ENCODE measurements at places on chromosomes 7 and 10.

- no peak for DNase-seq
Measured at GRCh38 chr10:7601023-7601656, 65.6 kb downstream of the ITIH5 start.

DNA sequence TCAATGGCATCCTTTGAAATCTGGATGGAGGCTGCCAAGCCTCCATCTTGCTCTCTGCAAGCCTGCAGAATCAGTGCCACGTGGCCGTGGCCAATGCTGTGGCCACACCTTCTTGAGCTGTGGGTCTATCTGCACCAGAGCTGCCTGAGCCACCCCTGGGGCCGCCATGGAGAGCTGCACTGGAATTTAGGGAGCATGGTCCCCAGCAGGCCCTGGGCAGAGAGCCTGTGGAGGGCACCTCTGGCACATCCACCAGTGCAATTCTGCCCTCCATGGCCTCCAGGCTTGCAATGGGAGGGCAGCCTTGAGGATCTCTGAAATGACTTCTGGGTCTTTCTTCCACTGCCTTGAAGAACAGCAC is 55.6 kb upstream of the NKX6-2 start:
- DNase-seq = no peak

DNA sequence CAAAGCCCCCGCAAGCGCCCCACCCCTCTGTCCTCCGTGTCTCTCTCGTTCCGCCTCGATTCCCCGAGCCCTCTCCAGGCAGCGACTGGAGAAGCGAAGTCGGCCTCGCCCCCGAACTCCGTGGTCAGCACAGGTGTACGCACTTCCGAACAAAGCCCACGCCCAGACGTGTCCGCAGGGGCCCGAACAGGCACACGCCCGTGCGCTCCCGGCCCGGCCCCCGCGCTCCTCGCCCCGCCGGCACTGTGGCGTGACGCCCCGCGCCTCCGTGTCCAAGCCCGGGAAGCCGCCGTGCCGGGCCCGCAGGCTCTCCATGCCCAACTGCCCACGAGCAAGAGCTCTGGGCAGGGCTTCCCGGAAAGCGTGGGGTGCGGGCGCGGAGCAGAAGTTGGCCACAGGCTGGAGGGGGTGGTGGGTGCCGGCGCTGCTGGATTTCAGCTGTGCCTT is 662 bp downstream of the NRCAM start:
- DNase-seq = no peak

DNA sequence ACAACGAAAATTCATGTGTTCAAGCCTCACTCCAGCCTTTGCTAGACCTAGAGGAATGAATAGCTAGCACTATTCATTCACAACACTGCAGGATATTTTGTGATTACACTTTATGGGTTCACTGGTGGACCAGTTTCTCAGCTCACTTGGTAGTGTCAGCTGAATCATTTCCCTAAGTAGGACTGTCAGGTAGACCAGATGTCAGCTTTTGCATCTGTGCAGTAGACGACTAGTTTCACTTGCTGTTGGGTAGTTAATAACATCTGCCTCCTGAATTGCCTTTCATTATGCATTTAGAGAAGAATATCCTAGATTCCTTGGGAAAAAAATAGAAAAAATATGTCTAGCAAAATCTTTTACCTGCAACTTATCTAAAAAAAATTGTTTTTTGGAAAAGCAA is 296.4 kb downstream of the ADARB2 start:
- no peak for DNase-seq

DNA sequence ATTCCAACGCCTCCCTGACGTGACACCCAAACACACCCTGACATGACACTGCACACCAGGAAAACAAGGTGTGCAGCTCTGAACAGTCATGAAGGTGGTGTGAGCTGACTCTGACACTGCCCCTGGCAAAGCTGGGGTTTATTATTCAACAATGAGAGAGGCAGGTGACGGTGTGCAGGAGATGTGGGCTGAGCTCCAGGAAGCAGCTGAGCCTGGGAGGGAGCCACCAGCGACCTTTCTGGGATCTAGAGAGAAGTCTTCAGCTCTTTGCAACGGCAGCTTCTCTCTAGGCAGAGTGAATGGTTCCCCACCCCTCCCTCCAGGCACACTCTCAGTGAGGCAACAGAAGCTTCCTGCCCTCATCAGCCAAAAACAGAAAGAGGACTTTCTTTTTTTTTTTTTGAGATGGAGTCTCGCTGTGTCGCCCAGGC is 65.6 kb downstream of the SH3PXD2A start:
- no peak for DNase-seq

DNA sequence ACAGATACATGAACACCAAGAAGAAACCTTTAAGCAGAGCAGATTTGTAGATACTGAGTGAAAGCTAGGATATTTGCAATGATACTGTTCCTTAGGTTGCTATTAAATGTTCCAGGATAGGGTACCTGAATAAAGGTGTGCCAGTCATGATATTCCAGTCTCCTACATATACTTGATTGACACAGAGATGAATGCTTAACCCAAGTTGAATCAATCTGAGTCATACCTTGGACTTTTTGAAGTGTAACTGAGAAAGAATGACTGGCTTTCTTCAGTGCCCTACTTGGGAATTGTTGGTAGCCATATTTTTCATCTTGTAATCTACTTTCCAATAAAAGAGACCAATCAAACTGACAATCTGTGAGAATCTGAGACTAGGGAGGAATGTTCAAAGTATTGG is 805.7 kb upstream of the GHITM start:
- no peak for DNase-seq

DNA sequence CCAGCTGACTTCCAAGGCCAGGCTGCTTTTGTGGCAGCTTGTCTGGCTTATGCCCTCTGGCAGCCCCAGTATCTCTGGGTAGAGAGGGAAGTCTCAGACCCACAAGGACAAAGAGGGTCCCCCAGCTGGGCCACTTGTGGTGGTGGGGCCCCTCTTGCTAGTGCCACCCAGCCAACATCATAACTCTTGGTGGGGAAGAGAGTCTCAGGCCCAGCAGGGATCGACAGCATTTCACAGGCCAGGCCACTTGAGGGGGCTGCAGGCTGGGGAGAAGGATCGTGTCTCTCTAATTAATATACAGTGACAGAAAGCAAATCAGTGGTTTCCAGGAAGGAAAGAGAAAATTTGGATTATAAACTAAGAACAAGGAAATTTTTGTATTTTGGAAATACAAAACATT is 76.0 kb downstream of the TYW1B start:
- peak; percentile 27 for DNase-seq

DNA sequence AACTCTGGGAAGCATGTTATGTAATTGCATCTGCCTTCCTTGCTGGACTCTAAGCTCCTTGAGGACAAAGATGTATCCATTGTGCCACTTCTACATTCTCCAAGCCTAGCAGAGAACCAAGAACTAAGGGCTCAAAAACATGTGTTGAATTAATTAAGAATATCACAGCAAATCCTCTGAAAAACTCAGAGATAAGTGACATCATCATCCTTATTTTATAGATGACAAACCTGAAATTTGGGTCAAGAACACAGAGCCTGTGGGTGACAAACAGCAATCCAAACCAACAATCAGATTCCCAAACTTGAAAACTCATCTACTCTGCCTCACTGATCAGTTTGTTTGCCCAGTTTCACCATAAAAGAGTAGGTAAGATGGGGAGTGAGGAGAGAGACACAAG is 503.6 kb upstream of the LRRN3 start:
- no peak for DNase-seq

DNA sequence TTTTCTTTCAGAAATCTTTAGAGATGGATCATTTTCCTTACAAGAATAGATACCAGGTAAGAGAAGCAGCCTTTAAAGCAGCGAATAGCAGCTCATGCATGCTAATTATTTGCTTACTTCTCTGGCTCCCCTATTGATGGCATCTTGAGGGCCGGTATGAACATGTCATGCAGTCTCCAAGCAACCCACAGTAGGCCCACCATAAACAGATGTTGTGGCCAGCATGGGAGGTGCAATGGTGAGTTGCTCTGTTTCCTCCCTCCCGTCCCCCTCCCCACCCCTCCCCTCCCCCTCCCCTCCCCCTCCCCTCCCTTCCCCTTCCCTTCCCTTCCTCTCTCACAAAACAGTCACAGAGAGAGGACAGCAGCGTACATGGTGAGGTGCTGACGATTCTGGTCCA is 9.7 kb upstream of the ZNF273 start:
- no peak for DNase-seq

- no peak for DNase-seq
Measured at GRCh38 chr7:111282626-111283025, 191.7 kb downstream of the LRRN3 start.

- DNase-seq = no peak
Measured at GRCh38 chr7:13117592-13117991, 430.2 kb downstream of the ARL4A start.

DNA sequence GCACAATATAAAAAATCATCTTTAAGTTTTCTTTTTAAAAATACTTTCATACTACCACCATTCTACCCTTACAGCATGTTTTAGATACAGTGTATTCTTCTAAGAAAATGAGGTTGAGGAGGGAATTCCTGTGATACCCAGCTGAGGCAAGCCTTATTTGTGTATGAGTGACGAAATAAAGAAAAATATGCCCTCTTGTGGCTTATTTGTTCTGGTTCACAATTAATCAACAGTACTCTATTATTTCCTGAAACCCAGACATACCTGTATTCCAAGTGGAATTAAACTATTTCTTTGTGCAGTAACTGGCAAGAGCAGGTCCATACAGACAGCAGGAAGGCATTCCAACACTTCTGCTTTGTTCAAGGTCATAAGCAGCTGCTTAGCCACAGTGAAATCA is 4.5 kb upstream of the SEMA3D start:
- DNase-seq = peak; percentile 19

GRCh38 chr10:131795761-131796160 is 105.0 kb upstream of the PPP2R2D start:
- DNase-seq = no peak

- DNase-seq = no peak
Measured at GRCh38 chr7:124785994-124786393, 20.4 kb upstream of the GPR37 start.

GRCh38 chr10:71009126-71009525 is 120.8 kb upstream of the PCBD1 start:
- no peak for DNase-seq

- peak; percentile 22 for DNase-seq
Measured at GRCh38 chr10:110995301-110995700, 75.9 kb downstream of the SHOC2 start.

- peak; percentile 75 for DNase-seq
Measured at GRCh38 chr10:79127151-79127961, 58.6 kb downstream of the ZMIZ1 start.

- DNase-seq = no peak
Measured at GRCh38 chr7:44141221-44141850, at the start of gene MYL7. Gene MYL7, minus strand, starts transcription at chr7:44141332. Its CDS starts 27 bp downstream, at chr7:44141305.

DNA sequence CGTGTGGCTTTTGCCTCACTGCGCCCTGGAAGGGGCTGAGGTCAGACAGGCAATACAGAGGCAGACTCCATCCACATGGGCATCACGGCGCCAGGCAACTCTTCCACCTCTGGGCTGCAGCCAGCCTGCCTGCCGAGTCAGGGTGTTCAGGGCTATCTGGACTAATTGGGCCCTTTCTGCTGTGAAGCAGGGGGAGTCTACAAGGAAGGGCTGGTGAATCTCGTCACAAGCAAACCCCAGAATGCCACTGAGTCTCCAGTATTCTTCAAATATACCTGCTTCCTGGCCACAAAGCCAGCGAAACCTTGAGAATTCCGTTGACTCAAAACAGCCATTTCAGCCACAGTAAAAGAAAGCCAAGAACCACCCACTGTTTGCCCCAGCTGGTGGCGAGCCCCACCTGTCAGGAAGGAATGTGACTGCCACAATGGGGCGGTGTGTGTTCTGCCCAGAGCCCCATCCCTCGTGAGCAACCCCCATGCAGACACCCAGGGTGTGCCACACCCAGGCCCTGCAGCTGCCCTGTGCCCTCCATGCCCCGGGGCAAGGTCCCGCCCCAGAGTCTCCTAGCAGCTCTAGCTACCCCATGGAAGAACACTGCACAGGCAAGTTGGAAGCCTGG is 117.3 kb downstream of the FAM53B start:
- peak; percentile 83 for DNase-seq

GRCh38 chr7:77788327-77788902 is 9.8 kb downstream of the TMEM60 start:
- no peak for DNase-seq

GRCh38 chr10:95650232-95650631 is 6.3 kb downstream of the ALDH18A1 start:
- DNase-seq = no peak

DNA sequence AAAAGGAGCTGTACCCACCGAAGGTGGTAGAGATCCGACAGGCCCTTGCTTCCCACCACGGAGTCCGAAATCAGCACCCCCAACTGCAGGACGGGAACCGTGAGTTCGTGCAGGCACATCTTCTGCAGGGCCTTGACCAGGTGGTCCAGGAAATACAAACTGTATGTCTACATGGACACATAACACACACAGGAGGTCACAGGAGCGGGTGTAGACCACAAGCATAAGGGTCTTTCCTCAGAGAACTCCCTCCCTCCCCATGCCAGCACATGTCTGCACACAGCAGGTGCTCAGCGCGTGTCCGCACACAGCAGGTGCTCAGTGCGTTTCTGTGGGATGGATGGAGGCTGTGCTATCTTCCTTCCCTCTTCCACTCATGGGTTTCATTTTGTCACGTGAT is 69.7 kb downstream of the CFAP46 start:
- no peak for DNase-seq

DNA sequence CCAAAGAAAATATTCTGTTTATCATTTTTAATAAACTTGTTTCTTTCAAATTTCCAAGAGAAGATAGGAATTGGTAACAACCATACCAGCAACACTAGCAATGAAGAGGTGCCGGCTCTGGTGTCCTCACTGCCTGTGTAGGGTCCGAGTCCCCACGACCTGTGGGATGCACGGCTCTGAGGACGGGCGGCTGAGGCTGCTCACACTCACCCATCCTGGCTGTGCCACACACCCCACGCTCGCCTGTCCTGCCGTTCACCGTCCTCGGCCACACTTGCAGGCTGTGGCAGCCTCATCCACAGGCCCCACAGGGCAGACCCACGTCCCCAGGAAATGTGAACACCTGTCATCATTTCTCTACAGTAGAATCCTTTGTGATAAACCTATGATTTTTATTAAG is 48.2 kb upstream of the DPYSL4 start:
- DNase-seq = no peak

- DNase-seq = peak; percentile 83
Measured at GRCh38 chr10:6678211-6678803, 98.2 kb upstream of the PRKCQ start.

GRCh38 chr7:31903962-31904361 is 166.2 kb downstream of the PDE1C start:
- no peak for DNase-seq
